ENCODE measurements at places on chromosomes 2 and 18.

DNA sequence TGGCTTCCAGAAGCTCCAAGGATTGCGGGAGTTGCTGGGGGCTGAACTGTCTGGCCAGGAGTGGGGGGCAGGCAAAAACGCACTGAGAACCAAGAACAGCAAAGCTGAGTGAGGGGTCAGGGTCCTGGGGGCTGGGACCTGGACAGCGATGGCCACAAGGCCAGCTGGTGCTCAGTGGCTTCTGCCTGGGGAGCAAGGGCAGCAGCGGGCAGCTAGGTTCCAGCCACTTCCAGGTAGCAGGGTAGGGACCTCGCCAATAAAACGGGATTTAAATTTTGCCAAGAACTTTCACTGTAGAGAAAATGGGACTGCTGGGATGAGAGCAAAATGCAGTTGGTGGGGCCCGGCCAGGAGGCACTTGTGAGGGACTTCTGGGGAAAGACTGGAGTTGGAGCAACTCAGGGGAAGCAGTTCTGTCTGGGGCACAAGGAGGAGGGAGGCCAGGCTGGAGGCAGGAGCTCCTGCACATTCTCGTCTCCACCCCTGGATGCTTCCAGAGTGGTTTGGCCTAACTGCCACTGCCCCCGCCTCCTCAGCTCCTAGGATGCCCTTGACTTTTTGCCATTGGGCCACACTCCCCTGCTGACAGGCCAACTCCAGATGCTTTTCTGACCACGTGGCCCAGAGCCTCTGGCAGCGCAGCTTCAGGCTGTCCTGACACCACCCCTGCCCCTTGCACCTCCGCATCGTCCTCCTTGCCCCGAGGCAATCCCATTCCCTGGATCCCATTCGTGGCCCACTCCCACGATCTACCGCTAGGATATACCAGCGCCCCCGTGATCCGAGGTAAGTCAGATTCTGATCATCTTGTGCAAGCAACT lies 5.5 kb upstream of the CCDC74A start:
- DNase-seq, result no peak

DNA sequence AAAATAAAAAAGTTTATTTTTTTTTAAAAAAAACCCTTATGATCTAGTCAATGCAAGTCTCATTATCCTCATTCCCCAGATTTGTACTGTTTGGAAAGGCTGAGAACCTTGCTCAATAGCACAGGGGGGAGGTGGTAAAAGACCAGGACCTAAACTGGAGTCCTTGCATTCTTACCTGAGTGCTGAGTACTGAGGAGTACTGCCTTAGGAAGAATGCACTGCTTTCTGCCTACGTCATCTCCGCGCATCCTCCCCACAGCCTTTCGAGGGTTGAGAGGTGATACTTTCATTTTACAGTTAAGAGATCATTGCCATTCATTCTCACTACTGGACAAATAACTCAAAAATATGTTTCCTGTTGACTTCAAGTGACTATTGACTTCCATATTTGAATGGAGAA lies 73.8 kb downstream of the MAP3K20 start:
- no peak for DNase-seq

- DNase-seq, result no peak
Measured at GRCh38 chr18:39365836-39366485, 1800.4 kb upstream of the CELF4 start.

GRCh38 chr18:79118797-79119196 lies 49.6 kb downstream of the ATP9B start:
- no peak for DNase-seq

GRCh38 chr2:58756336-58756735 lies 515.2 kb upstream of the FANCL start:
- no peak for DNase-seq

DNA sequence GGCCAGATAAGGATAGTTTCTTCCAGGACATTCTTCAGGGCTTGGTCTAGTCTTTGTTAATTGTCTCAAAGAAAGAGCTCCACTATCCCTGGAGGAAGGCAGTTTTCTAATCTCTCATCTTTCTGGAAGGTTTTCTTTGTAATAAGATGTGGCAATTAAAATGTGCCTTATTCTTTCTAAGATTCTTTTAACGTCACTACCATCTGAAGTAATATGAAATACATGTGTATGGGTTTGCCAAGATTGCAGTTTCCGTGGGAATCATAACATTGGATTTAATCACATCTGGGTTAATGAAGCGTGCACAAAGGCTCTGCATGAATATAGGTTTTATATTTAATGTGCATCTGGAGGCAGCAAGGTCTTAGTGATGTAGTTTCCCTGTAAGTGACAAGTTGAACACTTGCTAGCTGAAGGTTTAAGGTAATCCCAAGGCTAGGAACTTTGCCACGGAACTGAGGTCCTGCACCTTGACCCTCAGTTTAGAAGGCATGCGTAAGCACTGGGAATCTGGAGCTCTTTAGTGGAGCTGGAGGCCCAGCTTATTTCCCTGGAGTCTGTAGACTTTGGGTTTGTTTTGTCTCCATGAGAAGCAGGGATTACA lies 25.7 kb downstream of the DIS3L2 start:
- DNase-seq, result peak; percentile 77

GRCh38 chr2:101431486-101431885 lies 43.4 kb downstream of the RFX8 start:
- DNase-seq, result no peak

DNA sequence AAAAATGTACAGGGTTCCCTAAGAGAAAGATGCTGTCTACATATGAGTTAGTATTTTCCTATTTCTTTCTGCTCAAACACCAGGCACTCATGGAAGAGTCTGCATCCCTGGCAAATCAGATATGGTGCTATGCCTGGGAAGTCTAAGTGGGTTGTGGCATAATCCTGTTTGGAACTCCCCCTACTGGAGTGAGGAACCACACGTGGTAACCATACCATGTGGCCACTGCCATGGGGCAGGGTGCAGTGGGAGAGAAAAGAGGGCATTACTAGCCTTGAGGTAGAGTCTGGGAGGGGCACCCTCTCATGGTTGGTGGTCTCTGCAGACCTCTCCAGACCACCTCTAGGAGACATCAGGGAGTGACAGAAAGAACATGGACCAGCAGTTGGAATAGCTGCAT lies 257.9 kb upstream of the ATP5MC3 start:
- no peak for DNase-seq

GRCh38 chr2:216792222-216793021 lies 67.4 kb downstream of the TNP1 start:
- peak; percentile 55 for DNase-seq

DNA sequence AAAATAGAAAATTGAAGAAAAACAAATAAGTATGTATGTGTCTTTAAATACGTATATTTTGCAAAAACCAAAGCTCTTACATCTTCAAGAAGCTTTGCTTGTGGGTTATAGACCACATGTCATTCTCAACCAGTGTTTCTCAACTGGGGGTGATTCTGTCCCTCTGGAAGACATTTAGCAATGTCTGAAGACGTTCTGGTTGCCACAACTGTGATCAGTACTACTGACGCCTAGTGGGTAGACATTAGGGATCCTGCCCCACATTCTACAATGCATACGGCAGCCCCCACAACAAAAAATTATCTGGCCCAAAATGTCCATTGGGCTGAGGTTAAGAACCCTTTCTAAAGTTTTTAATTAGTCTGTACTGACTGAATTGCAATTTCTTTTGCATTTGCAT lies 48.4 kb downstream of the UNC50 start:
- DNase-seq, result no peak

- DNase-seq, result no peak
Measured at GRCh38 chr18:78979056-78979729, 425 bp upstream of the SALL3 start.

DNA sequence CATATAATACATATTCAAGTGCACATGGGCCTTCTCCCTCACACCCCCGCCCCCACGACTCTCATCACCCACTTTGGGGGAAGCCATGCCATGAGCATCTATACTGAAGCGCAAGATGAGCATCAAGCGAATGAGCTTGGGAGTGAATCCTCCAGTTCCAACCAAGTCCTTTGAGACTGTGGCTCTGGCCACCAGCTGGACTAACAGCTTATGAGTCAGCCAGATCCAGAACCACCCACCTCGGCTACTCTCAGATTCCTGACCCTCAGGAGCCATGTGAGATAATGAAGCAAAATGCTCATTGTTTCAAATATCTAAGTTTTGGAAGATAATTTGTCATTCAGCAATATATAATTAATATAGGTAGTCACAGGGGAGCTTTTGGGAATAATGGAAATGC lies 22.2 kb upstream of the IL1RL1 start:
- no peak for DNase-seq

DNA sequence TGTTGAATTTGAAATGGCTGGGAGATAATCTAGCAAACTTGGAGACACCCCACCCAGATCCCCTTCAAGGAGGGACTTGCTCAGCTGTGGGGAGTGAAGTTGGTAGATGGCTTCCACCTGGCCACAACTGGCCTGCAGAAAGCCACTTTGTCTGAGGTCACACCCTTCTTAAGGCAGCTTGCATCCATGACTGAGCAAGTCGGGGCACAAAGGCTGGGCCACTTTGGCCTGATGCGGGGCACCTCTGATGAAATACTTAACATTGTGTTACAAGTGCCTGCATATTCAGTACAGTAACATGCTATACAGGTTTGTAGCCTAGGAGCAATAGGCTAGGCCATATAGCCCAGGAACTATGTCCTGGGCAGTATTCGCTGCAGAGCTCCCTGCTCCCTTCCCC lies 13.4 kb upstream of the RPL37A start:
- DNase-seq, result no peak

DNA sequence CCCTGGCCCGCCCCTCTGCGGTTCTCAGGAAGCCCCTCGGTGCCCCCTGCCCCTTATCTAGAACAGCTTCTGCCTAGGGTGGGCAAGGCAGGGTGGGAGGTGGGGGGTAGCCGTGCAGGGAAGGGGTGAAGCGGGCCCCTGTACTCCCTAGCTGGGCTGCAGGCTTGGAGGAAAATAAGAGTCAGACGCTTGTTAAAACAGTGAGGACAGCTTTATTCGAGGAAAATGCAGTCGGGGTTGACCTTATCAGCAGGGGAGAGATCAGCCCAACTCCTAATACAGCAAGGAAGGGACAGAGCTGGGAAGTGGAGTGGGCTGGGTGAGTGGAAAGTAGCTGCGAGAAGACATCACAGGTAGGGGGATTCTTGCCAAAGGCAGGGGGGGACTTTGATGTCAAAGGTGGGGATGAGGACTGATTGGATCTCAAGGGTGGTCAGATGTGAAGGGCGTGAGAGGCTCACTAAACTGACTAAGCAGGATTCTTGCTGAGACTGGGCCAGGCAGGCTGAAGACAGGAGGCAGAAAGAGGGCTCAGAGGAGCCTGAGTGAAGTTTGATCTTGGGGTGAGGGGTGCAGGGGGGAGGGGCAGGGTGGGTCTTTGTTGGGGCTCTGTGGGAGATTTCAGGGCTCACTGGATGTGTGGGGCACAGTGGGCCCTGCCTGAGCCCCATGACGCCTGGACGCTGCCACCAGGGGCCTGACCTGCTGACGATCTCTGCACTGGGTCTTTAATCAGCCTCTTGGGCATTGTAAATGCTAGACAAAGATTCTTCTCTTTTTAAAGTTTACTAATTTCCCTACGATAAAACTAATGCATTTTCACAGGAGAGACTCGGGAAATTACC lies 29.9 kb downstream of the HPCAL1 start:
- DNase-seq, result no peak

DNA sequence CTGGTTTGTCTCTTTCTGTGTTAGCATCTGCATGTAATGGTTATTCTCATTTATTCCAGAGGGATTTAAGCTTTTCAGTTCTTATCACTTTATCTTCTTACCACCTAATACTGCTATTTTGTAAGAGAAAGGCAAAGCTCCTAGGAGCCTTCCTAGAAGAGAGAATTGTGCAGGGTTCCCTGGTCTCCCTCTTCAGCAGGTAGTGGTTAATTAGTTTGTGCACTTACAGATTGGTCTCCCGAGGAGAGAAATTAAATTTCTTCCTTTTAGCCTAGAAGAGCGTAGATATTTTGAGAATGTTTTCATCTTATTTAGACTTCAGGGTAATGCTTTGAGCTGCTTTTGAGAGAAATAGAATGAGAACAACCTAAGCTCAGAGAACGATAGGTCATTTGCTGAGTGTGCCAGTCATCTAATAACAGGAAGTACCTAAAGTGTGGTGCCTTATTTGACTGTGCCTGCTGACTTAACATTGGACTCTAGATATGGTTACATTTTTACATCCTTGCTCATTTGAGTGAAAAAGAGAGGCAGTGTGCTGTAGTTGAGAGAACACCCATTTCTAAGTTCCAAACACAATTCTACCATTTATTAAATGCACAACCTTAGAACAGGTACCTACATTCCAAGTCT lies 651.4 kb downstream of the STK39 start:
- DNase-seq, result no peak

- DNase-seq, result peak; percentile 16
Measured at GRCh38 chr18:50161597-50162205, 33.2 kb downstream of the MYO5B start.

- DNase-seq, result peak; percentile 87
Measured at GRCh38 chr2:159202568-159203071, 83.9 kb downstream of the WDSUB1 start.

GRCh38 chr2:240303896-240304745 lies 131.3 kb upstream of the GPC1 start:
- no peak for DNase-seq

- no peak for DNase-seq
Measured at GRCh38 chr2:162058973-162059668, 14.9 kb downstream of the DPP4 start.

GRCh38 chr2:136378712-136379595 lies 261.0 kb upstream of the CXCR4 start:
- DNase-seq, result peak; percentile 62

DNA sequence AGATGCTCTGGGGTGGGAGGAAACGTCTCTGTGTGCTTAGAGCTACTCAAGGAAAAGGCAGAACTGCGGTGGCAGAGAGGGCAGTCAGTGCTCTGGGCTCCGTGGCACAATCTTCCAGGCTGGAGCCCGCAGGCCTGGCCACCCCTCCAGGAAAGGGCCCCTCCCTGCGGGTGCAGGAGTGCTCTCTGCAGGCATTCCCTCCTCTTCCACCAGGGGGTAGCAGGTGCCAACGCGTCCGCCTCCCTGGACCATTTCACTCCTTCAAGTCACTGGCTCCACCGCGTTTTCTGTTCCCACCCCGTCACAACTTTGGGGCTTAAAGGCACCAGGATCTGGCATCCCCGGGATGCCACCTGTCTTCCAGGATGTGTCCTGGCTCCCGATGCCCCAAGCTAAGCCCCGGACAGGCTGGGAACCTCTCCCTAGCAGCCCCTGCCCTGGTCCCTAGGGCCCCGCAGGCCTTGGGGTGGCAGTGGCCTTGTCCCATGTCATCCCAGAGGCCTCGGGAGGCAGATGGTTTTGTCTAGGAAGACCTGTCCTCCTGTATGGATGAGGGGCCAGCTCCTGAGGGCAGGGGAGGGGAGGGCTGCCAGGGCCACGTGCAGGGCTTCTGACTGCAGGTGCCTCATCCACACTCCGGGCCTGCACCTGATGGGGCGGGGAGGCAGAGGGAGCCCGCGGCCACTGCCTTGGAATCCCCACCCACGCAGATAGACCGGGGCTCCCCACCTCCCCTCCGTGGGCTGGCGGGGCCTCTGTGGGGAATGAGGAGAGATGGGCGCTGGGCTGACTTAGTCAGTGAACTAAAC lies 26.4 kb downstream of the KCNIP3 start:
- no peak for DNase-seq

- no peak for DNase-seq
Measured at GRCh38 chr2:201059961-201060755, 11.3 kb downstream of the HYCC2 start.

Measured in muscle of leg (tissue), 16 donors.